ENCODE measurements at places on chromosomes 2 and 18.
A peak's percentile ranks its signal among the peaks of the same experiment; 100 is the strongest.

DNA sequence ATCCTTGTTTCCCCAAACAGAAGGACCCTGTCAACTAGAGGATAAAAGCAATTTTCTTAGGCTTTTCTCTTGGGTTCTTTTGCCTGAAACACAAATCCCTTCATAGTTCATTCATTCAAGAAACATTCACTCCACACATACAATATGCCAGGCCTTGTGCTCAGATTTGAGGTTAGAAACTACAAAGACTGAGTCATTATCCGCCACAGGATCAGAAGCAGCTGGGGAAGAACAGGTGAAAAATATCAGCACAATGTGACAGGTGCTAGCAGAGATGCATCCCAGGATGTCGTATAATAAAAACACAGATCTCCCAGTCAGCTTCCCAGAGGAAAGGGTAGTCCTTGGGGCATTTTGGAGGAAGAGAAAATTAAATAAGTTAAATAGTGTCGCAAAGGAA is 172.4 kb downstream of the LRATD1 start:
- no peak for DNase-seq

- no peak for DNase-seq
Observed at GRCh38 chr2:70947556-70948184, 12.0 kb downstream of the ATP6V1B1 start.

GRCh38 chr2:223093436-223094241 is 41.6 kb downstream of the KCNE4 start:
- no peak for DNase-seq

DNA sequence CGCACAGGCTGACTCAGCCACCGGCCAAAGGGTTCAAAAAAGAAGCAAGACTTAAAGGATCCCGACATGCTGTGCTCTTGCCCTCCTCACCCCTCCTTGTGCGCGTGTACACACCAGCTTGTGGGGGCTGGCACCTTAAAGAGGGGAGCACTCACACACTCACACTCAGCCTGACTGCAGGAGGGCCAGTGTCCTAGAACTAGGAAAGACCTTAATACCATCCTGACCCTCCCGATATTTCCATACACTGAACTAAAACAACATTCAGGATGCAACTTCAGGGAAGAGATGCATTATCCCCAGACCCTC is 5.6 kb downstream of the PKDCC start:
- no peak for DNase-seq

DNA sequence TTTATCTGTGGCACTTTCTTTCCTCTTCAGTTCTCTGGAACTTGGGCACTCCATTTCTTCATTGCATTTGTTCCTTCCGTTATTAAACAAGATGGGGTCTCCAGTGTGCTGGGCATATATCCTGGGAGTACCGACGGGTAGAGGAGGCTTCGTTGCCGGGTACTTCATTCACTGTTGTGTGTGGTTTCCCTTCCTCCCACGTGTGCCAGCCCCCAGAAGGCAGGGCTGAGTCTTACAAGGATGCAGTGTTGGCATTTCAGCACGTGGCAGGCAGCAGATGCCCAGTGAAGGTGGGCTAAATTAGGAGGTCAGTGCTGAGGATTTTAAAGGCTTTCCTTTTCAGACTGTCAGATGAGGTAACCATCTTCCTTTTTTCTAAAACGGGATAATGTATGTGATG is 58.6 kb downstream of the MGAT5 start:
- DNase-seq: no peak

GRCh38 chr18:59576541-59577385 is 120.5 kb downstream of the CCBE1 start:
- DNase-seq: no peak

DNA sequence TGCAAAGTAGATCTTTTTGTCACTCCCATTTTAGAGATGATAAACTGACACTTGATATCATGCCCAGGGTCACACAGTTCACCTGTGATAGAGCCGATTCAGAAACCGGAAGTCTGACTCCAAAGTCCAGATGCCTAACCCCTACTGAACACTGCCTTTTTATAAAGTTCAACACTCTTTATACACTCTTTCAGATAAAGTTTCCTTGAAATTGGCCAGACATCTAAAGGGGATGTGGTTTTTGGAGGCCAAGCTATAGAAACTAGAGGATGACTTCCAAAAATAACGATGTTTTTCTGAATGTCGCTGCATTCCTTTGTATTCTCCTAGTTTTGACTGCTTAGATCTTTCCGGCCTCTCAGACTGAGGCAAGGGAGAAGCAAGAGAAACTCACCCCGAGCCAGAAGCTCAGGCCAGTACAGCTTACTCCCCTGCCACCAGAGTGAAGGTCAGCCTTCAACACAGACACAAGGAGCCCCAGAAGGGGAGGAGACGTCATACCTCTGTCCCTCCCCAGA is 61.8 kb downstream of the NRP2 start:
- no peak for DNase-seq

- no peak for DNase-seq
Observed at GRCh38 chr2:30721241-30721640, 86.0 kb downstream of the CAPN13 start.

DNA sequence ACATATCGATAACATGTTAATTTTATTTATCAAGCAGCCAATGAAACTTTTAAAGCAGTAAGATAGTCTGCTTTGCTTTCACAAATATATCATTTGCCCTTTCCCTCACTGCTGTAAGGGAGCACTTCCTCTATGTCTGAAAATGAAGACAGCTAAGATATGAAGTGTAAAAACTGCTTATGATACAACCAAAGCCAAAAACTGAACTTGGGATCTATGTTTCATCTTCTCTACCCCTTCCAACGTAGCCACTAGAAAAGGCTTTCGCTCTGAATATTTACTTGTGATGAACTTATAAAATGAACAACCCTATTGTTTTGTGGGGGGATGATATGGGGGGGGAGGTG is 140.3 kb downstream of the TCF4 start:
- no peak for DNase-seq

- DNase-seq: no peak
Observed at GRCh38 chr2:221120643-221121042, 451.5 kb downstream of the EPHA4 start.

DNA sequence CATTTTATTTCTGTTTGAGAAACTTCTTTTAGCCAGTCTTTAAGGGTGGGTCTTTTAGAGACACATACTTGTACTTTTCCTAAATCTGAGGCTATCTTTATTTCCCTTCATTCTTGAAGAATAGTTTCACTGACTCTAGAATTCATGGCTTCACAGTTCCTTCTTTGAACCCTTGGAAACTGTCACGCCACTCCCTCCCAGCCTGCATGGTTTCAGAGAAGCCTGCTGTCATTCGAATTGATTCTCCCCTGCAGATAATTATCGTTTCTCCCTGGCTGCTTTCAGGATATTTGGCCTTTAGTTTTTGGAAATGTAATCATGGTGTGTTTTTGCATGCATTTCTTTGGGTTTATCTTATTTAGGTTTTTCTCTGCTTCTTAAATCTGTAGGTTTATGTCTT is 72.0 kb upstream of the REV1 start:
- no peak for DNase-seq

DNA sequence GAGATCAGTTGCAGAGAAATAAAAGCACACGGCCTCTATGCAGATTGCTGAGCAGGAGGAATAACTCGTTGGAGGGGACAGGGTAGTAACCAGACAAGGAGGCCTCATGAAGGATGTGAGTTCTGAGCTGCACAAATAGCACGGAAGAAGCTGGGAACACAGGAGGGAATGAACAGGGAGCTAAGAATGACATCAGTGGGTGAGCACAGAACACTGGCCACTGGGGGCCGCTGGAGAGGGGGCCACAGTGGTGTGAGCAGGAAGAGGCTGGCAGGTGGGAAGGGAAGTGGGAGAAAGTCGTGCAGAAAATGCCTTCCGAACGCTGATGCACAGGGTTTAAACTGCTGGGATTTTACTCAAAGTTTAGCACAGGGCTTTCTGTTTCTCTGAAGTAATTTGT is 61.0 kb downstream of the ZAP70 start:
- DNase-seq: no peak

- DNase-seq: no peak
Observed at GRCh38 chr2:201973305-201973928, 60.2 kb upstream of the FZD7 start.

- no peak for DNase-seq
Observed at GRCh38 chr2:199707593-199708185, 143.3 kb downstream of the FTCDNL1 start.

- no peak for DNase-seq
Observed at GRCh38 chr18:35029103-35029502, 12.1 kb upstream of the MAPRE2 start.

GRCh38 chr2:202541137-202541536 is 93.6 kb upstream of the FAM117B start:
- no peak for DNase-seq

- DNase-seq: no peak
Observed at GRCh38 chr2:84495539-84496146, 20.7 kb upstream of the DNAH6 start.

- DNase-seq: no peak
Observed at GRCh38 chr18:44227501-44227900, 453.2 kb upstream of the SETBP1 start.

GRCh38 chr2:226943862-226944620 is 108.2 kb downstream of the RHBDD1 start:
- DNase-seq: no peak

DNA sequence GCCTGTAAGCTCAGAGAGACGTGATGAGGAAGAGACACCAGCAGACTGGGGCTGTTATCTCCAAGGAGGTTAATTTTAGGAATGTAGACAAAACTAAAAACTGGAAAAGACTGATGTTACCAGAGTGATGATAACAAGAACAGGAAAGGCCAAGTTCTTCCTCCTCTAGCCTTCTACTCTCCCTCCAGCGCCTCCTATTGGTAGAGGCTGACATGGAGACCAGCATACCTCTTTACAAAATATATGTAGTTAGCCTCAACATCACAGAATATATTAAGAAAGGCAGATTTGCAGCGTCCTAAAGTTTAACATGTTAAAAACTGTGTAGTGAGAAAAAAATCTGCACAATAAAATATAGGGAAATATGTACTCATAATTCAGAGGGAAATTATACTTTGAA is 66.0 kb downstream of the TCF4 start:
- DNase-seq: peak; percentile 7

- DNase-seq: no peak
Observed at GRCh38 chr2:105787376-105788318, 42.9 kb downstream of the NCK2 start.

GRCh38 chr2:209463226-209463625 is 39.4 kb downstream of the MAP2 start:
- no peak for DNase-seq

DNA sequence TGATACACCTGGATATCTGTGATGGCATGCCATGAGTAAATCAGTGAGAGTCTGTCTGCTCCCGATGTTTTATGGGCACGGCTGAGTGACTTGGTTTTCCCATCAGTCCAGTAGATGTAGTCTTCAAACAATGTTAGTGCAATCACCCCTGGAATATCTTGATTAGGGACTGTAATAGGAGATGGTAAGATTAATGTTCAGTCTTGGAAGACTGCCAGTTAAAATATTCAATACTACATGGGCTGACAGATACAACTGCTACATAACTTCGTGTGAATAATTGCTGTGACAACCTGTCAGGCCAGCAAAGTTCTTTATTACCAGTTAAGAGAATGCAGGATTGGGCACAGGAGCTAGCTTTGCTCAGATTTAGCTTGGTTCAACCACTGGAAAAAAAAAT is 1673.3 kb downstream of the LRP1B start:
- DNase-seq: no peak

GRCh38 chr2:17804358-17804757 is 11.9 kb upstream of the MSGN1 start:
- no peak for DNase-seq

DNA sequence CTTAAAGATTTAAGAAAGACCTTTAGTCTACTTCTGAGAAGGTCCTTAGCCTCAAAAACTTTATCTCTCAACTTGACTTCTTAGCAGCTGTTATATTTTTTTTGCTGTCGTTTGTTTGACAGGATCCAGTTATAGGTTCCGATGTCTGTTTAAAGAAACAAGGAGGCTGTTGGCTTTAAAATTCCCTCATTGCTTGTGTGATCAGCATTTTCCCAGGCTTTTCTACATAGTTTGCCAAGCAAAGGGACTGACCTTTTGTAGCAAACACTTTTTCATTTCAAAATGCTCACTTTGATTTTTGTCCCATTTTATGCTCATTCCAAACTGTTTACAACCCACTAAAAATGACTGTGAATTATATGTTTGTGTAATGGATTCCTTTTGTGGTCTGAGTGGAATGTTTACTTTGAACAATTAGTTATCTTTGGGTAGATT is 394.9 kb downstream of the ARHGAP15 start:
- DNase-seq: no peak

DNA sequence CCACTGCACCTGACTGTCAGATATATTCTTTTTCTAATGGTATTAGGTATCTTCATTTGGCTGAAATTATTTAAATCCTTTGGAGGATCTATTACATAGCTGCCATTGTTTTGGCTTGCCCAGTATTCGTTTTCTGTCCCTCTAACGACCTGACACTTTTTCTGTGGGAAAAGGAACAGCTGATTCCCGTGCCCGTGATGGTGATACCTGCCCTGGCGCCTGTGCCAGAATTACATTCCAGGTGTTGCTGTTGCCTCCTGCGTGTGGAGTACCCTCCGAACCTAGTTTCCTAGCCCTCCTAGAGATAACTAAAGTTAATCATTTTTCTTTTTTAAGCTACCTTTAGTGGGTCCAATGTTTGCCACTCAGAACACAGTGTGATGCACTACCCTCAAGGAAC is 14.0 kb downstream of the HOXD1 start:
- no peak for DNase-seq

DNA sequence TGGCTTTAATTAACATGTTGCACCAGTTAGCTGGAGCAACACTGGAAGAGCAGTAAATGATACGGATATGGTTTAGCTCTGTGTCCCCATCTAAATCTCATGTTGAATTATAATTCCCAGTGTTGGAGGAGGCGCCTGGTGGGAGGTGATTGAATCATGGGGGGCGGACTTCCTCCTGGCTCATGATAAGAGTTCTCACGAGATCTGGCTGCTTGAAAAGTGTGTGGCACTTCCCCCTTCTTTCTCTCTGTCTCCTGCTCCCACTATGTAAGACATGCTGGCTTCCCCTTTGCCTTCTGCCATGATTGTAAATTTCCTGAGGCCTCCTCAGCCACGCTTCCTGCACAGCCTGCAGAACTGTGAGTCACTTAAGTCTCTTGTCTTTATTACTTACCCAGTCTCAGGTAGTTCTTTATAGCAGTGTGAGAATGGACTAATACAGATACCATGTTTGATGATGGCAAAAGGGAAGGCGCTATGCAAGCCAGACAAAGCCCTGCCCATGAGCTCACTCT is 963.6 kb downstream of the SOCS6 start:
- no peak for DNase-seq

- no peak for DNase-seq
Observed at GRCh38 chr2:237618449-237618848, 8.9 kb upstream of the LRRFIP1 start.

DNA sequence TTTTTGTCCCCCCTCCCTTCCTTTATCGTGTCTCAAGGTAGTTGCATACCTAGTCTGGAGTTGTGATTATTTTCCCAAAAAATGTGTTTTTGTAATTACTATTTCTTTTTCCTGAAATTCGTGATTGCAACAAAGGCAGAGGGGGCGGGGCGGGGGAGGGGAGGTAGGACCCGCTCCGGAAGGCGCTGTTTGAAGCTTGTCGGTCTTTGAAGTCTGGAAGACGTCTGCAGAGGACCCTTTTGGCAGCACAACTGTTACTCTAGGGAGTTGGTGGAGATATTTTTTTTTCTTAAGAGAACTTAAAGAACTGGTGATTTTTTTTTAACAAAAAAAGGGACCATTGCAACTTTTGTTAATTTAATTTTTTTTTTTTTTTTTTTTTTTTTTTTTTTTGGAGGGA is 2.1 kb downstream of the SOX11 start:
- no peak for DNase-seq

GRCh38 chr2:104848526-104848925 is 5.4 kb upstream of the POU3F3 start:
- DNase-seq: no peak

- DNase-seq: no peak
Observed at GRCh38 chr2:191474464-191474863, 203.5 kb upstream of the NABP1 start.
